Activated naive CD4-positive, alpha-beta T cell (primary cell): ENCODE measurements at places on chromosomes 3 and 15.

DNA sequence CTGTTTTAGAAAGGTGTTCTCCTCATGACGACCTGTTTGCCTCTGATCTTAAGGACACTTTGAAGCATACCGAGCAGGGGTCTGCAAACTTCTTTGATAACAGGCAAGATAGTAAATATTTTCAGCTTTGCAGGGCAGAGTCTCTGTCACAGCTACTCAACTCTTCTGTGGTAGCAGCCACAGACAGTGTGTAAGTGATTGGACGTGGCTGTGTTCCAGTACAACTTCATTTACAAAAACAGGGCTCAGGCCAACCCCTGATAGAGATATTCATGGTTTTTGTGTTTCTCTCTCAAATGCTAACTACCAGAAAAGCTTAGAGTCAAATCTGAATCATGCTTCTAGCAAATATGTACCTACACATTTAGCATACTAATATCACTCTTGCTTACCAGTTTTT, 51.5 kb downstream of the TGFBR2 start:
- no peak for DNase-seq

DNA sequence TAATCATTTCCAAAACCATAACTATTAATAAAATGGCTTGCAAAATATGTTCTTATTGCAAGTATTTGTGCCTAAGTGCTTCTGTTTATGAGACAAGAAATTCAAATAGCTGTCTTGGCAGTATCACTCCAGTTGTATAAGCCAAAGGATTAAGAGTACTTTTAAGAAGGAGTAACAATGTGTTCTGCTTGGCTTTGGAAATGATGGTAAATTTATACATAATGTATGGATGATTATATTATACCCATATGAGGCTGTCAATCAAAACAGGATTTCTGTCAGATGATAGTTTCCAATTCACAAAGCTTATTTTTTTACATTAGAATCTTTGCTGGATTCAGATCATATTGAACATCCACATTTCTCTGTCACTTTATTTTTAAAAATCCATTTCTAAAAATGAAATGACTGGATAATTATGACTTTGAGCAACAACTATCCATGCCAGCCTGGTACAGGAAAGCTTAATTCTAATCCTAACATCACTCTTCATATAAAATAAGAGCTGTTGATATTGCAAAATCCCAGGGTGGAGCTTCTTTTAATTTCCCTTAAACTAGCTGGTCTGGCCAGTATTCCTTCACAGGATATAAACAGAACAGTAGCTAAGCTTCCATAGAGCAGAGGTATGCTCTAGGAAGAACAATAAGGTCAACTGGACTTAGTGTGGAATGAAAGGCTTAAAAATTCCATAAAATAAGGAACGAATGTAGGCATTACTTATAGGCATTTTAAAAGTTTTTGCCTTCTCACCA, 30.0 kb upstream of the ZNF280D start:
- no peak for DNase-seq

DNA sequence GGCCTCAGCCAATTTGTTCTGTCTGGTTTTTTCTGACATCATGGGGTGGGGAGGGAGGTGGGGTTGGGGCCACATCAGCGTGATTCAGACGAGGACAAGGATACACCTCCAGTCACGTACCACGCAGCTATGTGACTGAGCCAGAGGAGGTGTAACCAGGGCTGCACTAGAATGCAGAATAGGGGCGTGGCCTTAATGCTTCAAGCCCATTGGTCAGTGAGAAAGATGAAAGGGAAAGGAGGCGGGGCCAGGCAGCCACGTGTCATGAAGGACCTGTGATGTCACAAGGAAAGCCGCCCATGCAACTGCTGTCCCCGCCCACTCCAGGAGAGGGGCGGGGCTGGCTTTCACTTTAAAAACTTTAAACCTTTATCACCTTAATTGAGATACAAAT, at the start of gene GOLGA6L2:
Gene GOLGA6L2, minus strand, starts transcription at position 137 of the 394 bp plus-strand sequence. Its CDS starts 62 bp downstream, at position 75.
- DNase-seq: no peak

DNA sequence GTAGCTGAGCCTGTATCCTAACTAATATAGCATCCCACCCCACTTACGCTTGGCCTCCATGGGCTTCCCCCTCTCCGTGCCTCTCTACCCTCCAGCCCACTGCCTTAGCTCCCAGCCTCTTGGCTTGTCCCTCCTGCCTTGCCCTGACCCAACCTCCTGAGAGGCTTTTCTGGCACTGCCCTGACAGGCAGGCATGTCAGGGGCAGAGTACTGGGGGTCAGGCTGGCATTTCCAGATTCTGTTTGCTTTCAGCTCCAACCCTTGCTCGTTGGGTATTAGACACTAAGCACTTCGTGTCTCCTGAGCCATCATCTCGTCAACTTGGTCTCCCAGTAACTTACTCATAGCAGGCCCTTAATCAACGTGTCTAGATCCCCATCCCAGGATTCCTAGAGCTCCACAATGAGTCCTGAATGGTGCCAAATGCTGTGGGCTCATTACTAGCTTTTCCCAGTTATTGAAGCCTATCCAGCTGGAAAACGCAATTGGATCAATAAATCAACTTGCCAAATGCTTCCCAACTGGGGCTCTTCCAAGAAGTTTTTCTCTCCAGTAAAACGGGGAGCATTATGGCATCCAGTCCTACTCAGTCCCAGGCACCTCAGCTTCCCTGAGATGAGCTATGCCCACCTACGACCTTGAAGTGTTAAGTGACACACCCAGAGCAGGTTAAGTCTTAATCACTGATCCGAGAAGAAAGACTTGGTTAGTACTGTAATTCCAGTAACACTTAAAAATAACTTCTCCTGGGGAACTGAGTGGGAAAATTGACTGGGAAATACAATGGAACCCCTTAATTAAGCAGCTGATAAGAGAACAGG, 78.5 kb upstream of the DLG1 start:
- DNase-seq: no peak

DNA sequence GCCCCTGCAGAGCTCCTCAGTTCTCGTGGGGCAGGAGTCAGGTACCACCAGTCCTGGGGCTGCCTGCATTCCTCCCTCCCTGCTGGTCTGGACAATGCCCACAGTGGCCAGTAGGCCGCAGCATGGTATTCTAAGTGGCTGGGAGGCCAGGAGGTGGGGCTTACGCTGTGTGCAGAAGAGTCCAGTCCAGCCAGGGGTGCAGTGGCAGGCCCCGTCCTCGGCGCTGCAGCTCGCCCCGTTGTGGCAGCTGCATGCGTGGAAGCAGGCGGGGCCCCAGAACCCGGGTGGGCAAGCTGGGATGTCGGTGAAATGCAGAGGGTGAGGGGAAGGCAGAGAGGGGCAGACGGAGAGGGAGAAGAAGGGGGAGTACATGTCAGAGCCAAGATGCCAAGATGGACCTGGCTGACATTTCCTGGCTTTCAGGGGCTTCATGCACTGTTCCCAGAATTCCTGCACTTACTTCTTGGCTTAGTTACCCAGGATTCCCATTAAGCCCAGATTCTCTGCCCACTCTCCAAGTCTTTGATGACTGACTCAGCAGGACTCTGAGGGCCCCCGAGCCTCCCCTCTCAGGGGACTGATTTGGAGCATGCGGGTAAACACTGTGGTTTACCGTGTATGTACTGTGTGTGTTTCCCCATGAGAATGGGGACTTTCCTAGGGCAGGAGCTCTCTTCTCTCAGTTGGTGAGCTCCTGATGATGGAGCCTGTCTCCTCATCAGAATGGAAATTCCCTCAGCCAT, 47.5 kb downstream of the RAB11A start:
- DNase-seq: no peak

- no peak for DNase-seq
Observed at GRCh38 chr3:173401369-173401768, 3.8 kb downstream of the NLGN1 start.

GRCh38 chr3:176611703-176612102, 585.6 kb downstream of the TBL1XR1 start:
- DNase-seq: no peak

DNA sequence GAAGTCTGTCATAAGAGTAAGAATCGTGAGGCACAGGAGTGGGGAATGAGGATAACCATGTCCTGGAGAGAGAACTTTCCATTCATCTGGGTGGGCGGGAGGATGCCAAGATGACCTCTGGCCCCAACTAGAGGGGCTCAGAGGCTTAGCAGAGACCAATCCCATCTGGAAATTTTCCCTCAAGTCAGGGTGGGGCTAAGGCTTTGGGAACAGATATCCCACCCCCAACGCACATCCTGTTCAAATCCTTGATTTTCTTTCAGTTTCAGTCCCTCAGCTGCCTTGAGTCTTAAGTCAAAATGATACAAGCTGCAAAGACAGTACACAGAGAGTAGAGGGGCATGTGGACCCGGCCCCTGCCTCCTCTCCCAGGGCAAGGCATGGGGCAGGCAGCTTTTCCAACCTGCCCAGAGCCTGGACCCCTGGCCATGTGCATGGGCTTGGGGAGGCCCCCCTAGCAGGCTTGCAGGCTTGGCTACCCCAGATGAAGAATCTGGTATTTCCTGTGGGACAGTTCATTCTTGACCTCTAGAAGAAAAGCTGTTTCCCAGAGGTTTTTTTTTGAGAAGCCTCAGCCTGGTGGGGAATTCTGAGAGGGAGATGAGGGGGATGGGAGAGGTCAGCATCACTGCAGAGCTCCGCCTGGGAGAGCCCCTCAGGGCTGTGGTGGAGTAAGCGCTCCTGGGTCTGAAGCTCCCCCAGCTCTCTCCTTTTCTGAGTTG, 109.7 kb upstream of the HACD2 start:
- DNase-seq: no peak

DNA sequence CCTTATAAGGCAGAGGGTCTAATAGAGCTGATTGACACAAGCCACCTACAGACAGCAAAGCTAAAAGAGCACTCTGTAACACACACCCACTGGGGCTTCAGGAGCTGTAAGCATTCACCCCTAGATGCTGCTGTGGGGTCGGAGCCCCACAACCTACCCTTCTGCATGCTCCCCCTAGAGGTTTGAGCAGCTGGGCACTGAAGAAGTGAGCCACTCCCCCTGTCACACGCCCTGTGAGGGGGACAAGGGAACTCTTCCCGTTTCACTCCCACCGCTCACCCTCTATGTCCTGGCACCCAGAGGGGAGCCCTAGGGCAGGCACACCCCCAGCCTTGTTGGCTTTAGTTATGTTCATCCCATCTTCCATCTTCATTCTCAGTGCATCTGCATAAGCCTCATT, 9.4 kb upstream of the CSTA start:
- no peak for DNase-seq
